ENCODE measurements at places on chromosomes 13 and 19.

- DNase-seq = no peak
Observed at GRCh38 chr13:87255394-87255793, 415.8 kb upstream of the SLITRK5 start.

DNA sequence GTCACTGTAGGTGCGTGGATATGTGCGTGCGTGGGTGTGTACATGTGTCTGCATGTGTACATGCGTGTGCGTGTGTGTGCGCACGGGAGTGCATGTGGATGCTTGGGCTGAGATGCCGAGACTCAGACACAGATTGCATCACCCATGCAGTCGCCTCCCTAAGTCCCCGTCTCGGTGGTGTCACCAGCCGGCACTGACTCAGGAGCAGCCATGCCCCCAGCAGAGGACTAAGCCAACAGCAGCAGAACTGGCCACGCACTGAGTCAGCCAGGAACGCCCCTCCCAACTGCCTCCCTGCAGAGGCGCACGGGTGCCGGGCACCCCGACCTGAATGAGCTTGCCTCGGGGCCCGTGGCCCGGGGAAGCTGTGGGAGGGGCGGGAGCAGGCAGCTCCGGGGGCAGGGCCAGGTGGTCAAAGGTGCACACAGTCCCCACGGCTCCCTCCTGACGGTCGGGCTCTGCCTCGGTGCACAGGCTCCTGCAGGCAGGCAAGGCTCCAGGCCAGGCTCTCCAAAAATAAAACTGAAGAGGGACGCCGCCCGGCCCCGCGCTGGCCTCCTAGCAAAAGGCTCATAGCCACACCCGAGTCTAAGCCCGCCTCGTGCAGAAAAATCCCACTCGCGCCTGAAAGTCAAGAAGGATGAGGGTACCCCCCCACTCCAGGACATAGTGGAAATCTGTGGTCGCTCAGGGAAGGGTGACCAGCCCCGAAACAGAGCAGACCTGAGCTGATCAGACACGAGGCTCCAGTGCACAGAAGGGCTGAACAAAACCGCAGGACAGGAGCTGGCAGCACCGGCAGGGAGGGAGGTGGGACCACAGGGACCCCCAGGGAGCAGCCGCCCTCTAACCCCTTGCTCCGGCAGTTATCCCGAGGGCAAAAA is 49.2 kb downstream of the GADD45B start:
- DNase-seq = no peak

GRCh38 chr13:40456979-40457553 is 209.4 kb downstream of the FOXO1 start:
- DNase-seq = no peak

GRCh38 chr19:34075661-34076091 is 96.6 kb upstream of the LSM14A start:
- no peak for DNase-seq

- DNase-seq = no peak
Observed at GRCh38 chr13:37460166-37460565, 138.4 kb downstream of the POSTN start.

DNA sequence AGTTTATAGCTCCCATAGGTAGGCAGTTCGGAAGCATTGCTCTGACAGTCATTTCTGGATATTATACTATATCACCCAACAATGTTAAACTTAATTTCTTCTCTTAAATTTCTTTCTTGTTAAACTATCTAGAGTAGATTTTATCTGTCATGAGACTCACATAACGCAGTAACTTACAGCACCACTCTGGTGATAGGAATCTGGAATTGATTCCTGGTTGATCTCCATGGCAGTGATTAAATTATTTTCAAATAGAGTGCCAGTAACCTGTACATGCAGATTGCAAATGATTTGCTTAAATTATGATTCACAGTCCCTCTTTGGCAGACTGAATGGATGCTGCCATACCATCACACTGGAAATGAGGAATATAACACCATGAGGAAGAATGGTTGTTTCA is 722.1 kb downstream of the DACH1 start:
- no peak for DNase-seq

DNA sequence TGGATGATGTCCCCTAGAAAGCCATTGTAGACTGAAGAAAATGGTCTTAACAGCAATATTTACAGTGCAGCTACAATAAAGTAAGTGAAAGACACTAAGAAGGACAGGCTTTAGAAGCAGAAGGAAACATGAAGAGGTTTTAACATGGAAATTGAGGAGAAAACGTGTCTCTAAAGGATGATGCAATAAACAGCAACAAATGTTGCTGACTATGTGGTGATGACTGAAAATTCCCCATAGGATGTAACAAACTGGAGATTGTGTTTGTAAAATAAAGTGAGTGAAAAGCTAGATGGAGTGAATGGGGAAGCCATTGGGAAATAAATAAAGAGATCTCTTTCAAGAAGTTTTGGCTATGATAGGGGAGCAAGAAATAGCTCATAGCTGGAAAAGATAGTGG is 186.7 kb upstream of the IPO5 start:
- no peak for DNase-seq

DNA sequence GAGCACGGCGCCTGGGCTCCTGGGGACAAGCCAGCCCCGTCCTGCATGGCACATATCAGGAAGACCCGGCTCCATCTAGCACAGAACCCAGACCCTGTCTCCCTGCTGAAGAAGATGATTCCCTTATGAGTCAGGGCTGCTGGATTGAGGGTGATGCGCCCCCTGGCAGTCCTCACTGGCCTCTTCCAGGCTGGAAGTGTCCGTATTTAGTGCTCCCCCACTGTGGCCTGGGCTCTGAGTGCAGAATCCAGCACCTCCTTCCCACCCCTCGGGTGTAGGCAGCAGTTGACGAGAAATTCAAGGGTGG is 14.9 kb downstream of the COMP start:
- no peak for DNase-seq

- DNase-seq = no peak
Observed at GRCh38 chr13:27149702-27150101, 21.9 kb downstream of the USP12 start.

- DNase-seq = no peak
Observed at GRCh38 chr13:37701306-37701705, 102.7 kb upstream of the POSTN start.

DNA sequence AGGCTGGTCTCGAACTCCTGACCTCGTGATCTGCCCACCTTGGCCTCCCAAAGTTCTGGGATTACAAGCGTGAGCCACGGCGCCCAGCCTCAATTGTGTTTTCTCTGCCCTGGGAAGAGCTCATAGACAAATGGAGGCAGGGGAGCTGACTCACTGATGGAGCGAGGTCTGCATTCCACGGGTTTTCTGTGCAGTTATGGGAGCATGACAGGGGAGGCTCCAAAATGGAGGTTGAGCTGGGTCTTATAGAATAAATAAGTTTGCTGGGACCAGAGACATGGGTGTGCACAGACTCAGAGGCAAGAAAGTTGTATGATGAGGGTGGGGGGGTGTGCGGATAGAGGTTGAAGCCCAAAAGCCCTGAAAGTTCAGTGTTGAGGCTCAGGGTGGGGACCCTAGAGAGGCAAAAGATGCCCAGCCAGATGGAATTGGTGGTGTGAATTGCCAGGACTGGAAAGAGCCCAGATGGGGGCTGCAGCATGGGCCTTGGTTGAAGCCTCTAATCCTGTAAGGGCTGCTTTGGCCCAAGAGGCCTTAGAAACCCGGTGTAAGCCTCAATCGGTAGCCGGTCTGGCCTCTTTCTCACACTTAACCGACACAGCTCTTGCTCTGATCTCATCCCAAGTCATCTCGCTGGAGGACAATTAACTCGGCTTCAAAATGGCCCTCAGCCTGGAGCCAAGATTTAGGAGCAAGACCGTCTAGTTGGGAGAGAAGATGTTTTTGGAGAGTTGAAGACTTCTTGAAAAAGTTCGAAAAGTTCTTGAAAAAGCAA is 1.9 kb downstream of the TPM4 start:
- DNase-seq = peak; percentile 30

GRCh38 chr13:108263621-108264355 is 5.7 kb upstream of the TNFSF13B start:
- DNase-seq = no peak

DNA sequence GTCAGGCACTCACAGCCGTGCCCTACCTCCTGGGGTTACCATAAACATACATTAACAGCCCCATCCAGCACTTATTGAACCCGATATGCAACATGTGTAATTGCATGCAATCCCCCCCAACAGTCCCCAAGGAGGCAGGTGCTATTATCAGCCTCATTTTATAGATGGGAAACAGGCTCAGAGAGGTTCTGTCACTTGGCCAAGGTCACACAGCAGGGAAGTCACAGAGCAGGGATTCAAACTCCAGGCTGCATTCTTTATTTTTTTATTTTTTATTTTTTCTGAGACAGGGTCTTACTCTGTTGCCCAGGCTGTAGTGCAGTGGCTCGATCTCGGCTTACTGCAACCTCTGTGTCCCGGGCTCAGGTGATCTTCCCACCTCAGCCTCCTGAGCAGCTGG is 38.4 kb upstream of the TNFAIP8L1 start:
- no peak for DNase-seq

DNA sequence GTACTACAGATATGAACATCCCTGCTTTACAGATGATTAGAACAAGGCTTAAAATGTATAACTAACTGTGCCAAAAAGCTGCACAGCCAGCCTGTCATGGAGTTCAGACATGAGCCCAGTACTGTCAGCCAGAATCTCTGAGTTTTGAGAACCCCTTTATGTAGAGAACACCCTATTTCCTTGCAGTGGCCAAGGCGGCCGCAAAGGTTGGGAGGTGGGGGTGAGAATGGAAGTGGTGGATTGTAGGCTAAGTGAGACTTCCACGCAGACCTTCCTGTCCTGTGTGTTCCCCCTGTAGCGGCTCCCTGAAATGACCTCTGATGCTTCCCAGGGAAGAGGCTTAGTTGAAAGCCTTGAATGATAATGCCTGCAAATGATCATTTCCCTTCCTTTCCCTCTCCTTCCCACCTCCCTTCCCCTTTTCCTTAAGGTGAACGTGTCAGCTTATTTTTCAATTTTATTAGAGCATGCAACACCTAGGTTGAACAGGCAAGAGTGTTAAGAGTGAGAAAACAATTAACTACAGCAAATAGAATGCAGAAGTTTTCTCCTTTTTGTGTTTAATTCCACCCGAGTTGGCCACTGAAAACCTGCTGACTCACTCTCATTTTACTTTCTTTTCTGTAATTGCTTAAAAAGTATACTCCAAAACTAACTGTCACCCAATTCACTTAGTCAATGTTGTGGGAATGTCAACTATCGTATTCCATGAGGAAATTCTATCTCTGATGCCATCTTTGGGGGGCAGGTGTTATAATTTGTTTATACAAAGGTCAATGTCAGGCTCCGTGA is 167.0 kb upstream of the EDNRB start:
- no peak for DNase-seq

- no peak for DNase-seq
Observed at GRCh38 chr13:44664308-44664707, 88.2 kb upstream of the TSC22D1 start.
